ENCODE measurements at places on chromosomes 7 and 10.

DNA sequence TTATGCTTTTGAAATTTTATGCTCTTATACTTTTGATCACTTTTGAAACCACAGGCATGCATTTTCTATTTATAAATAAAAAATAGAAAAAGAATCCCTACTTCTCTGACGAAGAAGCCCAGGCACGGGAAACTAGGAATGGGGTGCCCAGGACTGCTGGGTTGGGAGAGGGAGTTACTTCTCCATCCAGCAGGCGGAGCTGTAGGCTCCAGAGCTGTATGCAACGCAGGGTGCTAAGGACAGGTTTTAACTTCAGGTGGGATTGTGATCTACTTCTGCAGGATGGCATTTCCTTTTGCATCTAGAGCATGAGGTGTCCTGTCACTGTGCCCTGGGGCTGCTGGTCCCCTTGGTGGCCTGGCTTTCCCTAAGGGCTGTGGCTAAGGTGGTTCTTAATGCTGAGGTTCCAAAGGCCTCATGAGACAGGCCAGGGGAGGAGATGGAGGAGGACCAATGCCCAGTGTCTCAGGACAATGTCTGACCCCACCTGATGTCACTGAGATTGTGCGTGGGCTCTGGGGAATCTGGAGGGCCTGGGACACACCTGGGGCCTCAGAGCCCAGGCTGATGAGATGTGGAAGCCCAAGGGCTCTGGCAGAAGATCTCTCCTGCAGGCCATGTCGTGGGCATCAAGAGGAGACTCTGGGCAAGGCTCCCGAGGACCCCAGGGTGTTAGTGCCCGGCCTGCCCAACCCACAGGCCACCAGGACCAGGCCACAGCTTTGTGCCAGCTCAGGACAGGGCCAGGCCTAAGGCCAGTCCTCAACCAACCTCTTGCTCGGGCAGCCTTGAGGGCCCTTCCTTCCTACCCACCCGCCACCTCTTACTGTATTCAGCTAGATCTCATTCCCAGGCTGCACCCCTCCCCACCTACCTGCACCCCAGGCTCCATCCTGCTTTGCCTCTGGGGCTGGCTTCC lies 507 bp downstream of the CCDC201 start:
- no peak for DNase-seq

DNA sequence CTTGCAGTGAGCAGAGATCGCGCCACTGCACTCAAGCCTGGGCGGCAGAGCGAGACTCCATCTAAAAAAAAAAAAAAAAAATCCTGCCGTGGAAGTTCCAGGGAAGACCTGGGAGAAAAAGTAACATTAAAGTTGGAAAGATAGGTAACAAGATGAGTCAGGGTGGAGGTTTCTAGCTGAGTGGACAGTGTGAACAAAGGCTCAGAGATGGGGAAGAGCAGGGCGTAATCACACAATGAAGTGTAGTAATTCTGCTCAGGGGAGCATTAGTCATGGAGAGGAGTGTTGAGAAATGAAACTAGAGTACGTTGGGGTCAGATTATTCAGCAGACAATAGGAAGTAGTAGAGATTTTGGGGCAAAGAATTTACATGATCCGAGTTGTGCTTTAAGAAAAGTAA lies 21.6 kb upstream of the WASL start:
- DNase-seq = no peak

GRCh38 chr7:80699045-80699638 lies 60.7 kb downstream of the CD36 start:
- DNase-seq = peak; percentile 52

DNA sequence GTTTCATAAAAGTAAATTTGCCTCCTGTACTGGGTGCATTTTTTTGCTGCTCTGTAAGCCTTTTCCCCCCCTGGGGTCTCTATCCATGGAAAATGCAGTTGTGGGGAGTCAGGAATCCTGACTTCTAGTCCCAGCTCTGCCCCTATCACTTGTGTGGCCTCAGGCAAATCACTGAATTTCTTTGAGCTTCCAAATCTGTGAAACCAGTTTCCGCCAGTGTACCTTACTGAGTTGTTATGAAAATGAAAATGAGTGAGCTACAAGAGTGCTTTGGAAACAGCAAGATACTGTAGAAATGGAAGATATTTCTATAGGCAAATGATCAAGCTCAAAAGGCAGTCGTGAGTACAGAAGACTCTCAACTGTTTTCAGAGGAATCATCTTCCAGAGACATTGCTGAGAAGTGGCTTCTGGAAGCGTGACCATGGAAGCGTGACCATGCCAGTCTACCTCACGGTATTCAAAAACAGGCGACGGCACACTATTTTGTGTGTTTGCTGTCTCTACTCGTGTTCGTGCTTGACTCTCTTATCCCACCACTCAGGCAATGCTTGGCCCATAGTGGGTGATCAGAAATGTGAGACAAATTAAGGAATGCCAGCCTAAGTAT lies 107.4 kb downstream of the ATXN7L1 start:
- DNase-seq = no peak

DNA sequence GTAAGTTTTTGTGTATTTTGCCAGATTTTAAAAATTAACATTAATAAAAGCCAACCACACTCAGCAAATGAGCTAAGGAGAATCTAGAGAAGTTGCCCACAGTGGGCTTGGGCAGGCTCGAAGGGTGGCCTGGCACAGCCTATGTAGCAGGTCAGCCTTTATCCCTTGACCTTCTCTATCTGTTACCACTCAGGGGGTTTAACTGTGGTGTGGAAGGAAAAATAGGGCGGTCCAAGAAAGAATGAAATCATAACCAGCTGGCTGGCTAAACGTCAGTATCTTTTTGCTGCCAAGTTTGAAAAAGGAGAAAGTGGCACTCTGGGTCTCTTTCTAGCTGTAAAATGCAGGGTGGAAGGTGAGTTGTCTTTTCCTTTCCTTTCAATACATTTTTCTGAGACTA lies 130.3 kb upstream of the ASAH2 start:
- DNase-seq = no peak

DNA sequence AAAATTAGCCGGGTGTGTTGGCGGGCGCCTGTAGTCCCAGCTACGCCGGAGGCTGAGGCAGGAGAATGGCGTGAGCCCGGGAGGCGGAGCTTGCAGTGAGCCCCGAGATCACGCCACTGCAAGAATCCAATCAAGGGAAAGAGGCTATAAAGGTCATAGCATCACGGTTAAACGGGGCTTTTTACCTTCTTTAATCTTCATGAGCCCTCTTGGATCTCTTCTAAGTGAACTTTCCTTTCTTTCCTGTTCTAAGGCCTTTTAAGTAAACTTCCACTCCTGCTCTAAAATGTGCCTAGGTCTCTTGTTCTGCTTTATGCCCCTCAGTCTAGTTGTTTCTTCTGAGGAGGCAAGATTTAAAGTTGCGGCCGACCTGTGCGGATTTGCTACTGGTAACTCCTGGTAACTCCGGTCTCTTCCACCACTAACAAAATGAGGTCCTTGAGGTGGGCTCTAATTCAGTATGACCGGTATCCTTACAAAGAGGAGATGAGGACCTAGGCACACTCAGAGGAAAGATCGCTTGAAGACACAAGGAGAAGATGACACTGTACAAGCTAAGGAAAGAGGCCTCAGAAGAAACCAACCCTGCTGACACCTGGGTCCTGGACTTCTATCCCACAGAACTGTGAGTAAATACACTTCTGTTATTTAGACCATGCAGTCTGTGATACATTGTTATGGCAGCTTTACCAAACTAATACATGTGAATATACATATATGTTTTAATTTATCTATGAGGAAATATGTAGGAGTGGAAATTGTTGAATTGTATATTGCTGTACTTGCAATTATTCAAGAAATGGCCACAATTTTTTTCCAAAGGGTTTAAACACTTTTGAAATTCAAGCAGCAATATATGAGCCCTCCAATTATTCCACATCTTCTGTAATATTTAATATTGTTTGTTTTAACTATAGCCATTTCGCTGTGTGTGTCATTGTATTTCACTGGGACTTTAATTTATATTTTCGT lies 331.5 kb upstream of the CNTNAP2 start:
- no peak for DNase-seq

GRCh38 chr7:121186746-121187145 lies 142.1 kb upstream of the WNT16 start:
- DNase-seq = no peak

DNA sequence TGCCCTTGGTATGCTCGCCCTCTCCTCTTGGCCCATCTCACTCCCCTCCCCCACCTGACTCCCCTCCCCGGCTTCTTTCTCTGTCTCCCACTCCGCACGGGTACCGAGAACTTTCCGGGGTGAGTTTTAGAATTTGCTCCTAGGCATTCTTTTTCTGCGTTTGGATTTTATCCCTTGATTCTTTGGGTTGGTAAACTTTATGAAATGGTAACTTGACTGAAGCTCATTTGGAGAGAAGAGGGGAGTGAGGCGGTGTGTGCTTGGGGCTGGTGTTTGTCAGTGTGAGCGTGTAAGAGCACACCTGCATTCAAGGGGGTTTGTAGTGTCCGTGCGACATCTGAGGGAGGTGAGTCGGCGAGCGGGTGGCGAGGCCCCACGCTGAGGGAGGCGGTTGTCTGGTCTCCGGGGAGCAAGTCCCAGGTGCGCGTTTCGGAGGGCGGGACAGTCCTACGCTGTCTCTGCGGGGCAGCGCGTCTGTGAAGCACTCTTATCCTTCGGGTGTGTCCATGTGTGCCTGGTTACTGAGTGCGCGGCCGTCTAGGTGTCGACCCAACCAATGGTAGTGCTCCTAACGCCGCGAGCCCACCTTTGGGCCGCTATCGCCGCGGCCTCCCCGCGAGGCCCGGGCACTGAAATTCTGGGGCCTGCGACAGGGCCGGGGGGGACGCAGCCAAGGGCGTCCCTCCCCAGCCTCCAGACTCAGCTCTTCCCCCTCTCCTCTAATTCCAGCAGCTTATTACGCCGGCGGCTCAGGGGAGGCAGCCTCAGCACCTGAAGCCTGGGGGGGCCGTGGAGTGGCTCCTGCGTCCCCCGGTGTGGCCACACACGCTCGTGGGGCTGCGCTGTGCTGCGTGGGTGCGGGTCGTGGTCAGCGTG lies 2.6 kb upstream of the ZNF503 start:
- no peak for DNase-seq

- DNase-seq = no peak
These were observed 23.1 kb upstream of the DRGX start for GRCh38 chr10:49419005-49419404.

DNA sequence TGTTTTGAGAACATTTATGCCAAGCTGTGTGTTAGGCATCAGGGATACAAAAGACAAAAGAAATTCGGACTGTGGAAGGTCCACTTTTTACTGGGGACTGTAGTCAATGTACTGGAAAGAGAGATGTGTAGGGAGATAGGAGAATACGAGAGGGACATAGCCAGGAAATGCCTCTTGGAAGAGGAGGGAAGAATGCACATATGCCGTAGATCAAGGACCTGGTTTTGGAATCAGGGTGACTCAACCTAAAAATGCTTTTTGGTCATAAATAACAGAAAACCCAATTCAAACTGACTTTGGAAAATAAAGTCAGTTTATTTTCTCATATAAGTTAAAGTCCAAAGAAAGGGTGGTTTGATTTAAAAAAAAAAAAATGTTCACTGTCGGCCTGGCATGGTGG lies 140.3 kb upstream of the TCF7L2 start:
- no peak for DNase-seq

DNA sequence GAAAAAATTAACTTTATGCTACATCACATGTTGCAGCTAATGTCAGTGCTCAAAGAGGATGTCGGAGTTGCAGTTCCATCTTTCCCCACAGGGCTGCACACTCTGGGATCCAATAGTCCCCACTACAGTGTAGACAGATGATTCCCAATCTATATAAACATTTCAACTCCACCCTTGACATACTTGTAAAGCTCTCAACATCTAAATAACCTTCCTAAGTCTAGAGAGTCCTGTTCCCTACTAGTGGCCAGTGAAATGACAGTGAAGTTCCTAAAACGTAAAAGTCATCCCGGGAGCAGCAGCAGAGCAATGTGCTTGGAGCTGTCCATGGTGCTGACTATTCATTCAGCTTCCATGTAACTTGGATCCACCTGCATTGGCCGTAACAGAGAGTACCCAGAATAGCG lies 145.1 kb downstream of the GRM8 start:
- peak; percentile 27 for DNase-seq

- no peak for DNase-seq
These were observed 267.8 kb downstream of the PARD3 start for GRCh38 chr10:34547291-34547690.

DNA sequence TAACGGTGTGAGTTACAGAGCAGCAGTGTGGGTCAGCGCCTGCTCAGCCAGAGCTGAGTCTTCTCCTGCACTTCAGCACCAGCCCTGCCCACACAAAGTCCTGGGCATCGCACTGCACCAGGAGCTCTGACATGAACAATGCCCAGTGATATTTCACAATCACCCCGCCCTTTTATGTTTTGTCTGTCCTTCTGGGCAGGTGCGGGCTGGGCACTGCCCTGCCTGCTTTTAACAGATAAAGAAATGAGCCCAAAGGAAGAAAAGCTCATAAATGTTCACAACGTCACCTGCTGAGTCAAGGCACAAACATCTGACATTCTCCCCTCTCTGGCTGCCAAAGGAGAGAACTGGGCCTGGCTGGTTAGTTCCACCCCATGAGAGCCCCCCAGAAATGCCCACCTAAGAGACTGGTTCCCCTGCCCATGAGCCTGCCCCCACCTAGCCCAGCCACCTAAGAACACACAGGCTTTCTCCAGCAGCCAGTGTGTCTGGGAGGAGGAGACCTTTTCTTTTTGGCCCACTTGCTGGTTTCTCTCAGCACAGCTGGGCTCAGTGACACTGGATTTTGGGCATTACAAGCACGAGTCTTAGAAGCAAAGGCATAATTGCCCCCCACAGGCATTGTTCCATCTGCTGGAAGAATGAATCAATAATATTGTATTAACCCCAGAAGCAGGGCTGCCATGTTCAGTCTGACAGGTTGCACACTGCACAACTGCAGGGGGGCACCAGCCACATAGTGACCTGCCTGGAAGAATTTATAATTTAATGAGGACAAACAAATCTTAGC lies 22.3 kb downstream of the CALML3 start:
- DNase-seq = peak; percentile 77

DNA sequence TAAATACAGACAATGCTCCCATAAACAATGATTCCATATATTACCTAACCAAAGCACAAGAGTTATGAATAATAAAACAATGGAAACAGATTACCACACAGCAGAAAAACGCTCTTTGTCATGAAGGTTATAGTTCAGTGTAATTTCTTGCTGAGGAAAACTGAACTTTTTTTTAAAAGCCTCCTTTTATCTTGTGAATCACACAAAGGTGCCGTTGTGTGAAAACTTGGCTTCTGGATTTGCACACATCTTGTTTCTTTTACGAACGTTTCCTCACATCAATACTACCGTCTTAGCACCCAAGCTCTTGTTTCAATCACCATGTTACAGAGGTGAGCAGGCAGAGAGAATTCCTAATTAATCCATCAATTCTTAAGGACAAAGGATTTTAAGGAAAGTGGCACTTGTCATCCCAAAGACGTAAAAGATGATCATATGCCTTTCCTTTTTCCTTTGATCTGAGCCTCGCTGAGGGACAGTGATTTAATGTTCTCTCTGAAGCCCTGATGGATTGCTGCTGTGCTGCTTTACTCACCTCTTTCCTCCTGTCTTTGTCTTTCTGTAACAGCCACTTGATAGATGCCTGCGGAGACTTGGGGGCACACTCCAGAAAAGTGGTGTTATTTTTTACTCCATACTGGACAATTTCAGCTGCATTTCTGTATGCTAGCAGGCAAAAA lies 110.1 kb downstream of the CD36 start:
- no peak for DNase-seq

- DNase-seq = no peak
These were observed 169.0 kb downstream of the AKR1D1 start for GRCh38 chr7:138245216-138245615.
